ENCODE measurements at places on chromosomes 16 and 17.
A peak's percentile ranks its signal among the peaks of the same experiment; 100 is the strongest.

GRCh38 chr17:80922580-80923160 lies 69.0 kb upstream of the CHMP6 start:
- no peak for DNase-seq

DNA sequence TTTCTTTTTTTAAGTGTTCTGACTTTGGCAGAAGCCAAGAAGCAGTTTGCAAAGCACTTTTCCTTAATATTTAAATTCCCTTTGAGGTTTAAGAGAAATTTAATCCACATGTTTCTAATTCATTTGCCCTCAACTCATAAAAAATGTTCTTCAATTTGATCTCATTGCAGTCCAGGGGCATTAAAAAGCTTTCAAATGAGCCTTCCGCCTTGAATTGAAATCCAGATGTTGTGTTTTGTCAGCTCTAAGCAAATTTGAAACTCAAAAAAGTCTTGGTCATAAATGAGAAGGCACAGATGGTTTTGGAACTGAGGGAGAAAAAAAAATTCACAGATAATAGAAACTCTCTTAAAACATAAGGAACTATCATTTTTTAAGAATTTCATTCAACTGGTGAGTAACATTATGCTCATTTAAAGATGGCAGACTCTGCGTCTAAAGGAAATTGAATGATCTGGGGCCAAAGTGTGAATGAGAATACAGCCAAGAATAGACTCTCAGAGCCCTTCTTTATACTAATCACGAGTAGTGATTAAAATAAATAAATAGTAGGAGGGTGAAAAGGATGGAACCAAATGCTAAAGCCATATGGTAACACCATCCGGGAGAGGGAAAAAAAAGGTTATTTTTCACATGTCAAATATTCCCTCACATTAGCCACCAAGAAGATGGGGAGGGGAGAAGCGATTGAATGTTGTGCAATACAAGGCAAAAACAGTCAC lies 1304.7 kb downstream of the CDH8 start:
- no peak for DNase-seq

- DNase-seq = no peak
Observed at GRCh38 chr16:65521633-65522328, 399.9 kb upstream of the CDH11 start.

DNA sequence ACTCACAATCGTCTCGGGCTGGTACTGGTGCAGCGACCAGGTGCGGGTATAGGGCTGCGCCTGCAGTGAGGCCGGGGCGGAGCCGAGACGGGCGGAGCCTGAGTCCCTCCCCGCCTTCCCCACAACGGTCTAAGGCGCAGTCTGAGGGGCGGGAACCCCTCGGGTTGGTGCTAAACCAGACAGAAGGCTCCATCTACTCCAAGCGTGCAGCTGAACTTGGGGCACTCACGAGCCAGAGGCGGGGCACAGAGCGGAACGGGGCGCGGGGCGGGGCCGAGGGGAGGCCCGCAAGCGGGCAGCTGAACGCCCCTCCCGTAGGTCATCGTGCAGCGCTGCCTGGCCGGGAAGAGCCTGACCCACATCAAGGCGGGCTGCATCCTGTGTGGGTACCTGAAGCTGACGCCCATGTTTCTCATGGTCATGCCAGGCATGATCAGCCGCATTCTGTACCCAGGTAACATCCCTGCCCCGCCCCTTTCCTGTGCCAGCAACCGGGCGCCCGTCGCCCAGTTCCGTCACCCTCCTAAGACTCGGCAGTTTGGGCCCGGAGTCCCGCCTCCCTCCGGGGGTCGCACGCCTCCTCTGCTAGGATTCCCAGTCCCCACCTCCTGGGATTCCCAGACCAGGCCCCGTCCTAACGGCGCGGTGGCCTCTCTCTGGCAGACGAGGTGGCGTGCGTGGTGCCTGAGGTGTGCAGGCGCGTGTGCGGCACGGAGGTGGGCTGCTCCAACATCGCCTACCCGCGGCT lies 5.0 kb downstream of the SLC5A2 start:
- DNase-seq = peak; percentile 33

- DNase-seq = no peak
Observed at GRCh38 chr17:299546-299945, 53.1 kb downstream of the RPH3AL start.

GRCh38 chr17:80256034-80256350 lies 4.7 kb upstream of the RNF213 start:
- DNase-seq = no peak

GRCh38 chr16:87207509-87207908 lies 109.7 kb downstream of the C16orf95 start:
- no peak for DNase-seq

DNA sequence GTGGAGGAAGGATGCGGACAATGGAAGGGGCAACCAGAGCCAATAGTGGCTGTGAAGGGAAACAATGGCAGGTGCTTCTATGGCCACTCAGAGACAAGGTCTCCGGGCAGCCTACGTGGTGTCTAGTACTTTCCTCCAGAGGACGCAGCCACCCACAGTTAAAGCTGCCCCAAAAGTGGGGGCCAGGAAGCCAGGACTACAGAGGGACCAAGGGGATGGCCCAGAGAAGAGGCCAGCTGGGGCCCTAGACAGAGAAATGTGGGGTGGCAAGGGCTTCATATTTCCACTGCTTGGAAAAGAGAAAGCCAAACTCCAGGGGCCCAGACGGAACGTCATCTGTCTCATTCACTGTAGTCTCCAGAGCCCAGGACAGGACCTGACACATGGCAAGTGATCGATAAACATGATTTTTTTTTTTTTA lies 837 bp upstream of the PER1 start:
- DNase-seq = no peak

GRCh38 chr16:73793260-73793659 lies 503.4 kb upstream of the PSMD7 start:
- DNase-seq = no peak

- DNase-seq = no peak
Observed at GRCh38 chr16:82960918-82961317, 334.1 kb downstream of the CDH13 start.

- no peak for DNase-seq
Observed at GRCh38 chr16:26569793-26570192, 496.9 kb upstream of the C16orf82 start.

DNA sequence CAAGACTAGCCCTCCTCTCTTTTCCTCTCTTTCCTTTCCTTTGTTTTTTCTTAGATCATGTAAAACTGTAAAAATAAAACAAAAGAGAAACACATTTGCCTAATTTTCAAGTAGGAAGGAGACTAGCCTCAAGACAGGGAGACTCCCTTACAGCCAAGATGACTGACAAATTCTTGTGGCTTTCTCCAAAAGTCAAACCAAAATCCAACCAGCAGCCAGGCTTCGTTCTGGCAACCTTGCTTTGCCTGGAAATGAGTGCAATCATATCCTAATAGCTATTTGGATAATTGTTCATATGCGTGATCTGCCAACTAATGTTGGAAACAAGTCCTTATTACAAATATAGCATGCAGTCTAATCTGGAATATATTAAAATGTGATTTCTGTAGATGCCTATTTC lies 868.9 kb upstream of the SOX9 start:
- DNase-seq = no peak

DNA sequence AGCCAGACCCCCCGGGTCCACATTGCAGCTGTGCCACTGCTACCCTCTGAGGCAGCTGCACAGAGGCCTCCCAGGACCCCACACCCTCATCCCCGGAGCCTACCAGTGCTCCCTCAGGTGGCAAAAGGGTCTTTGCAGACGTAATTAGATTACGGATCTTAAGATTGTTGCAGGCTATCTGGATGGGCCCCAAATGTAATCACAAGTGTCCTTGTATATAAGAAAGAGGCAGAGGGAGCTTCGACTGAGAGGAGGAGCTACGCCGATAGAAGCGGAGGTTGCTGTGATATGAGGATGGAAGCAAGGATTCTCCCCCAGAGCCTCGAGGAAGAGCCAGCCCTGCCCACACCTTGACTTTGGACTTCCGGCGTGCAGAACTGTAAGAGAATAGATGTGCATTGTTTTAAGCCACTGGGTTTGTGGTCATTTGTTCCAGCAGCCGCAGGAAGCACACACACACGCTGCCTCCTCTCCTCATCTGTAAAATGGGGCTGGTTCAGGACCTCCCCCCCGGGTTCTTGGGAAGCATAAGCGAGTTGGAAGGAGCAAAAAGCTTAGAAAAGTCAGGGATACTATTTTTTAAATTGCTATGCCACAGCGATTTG lies 10.5 kb upstream of the RAI1 start:
- no peak for DNase-seq
